ENCODE measurements at places on chromosomes 6 and 20.

- DNase-seq: no peak
These were observed 89.1 kb upstream of the CLDN20 start for GRCh38 chr6:155174576-155175211.

DNA sequence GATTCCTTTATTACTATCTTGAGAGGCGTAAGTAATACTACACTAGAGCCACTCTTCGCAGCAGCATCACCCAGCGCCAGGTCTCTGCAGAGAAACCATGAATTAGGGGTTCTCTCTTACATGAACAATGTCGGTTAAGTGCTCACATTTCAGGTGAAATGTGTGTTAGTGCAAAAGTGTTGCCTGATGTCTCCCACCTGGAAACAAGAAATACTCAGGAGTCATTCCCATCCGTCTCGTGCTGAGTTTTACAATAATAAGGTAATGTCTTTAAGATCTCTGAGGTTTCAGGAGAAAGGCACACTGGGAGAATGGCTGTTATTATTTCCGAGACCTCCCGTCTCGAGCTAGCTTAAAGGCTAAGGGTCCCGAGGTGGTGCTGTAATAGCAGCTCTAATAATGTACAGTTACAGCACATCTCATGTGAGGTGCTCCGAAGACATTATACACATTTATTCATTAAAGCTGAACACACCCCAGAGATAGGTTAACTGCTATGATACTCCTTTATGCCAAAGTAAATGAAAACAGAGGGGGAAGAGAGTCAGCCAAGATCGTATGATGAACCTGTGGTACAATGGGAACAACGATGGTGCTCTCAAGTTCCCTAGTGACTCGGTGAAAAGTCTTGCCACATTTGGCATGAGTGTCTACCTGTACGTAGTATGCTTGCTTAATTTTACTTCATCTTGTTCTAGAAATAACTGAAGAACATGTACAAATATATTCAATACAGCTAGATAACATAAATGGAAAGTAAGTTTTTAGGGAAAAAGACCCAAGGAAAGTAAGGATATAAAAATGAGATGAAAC, 458.3 kb upstream of the CITED2 start:
- no peak for DNase-seq

- DNase-seq: no peak
These were observed 575.7 kb upstream of the MARCKS start for GRCh38 chr6:113281431-113281830.

DNA sequence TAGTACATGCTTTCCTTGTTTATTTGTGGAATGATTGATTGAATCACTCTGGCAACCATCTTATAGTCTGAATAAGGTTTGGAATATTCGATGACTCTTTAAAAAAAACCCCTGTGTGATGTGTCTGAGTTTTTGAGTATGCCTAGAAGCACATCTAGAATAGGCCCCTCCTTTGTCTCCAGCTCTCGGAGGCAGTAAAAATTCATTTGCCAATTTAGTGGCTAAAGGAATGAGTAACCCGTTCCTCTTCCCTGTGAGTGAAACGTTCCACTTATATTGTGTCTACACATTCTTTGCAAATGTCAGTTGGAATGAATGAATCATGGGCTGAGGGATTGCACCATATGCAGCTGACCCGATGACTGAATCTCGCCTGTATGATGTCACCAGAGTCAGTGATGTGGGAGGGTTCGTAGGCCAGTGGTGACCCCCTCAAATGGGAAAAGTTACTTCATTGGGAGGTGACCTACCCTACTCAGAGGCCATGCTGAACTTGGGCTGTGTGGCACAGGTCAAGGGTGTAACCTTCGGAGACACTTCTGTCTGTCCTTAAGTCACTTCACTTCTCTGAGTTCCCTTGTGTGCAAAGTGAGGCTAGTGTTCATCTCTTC, 21.6 kb downstream of the MOCS3 start:
- DNase-seq: no peak

DNA sequence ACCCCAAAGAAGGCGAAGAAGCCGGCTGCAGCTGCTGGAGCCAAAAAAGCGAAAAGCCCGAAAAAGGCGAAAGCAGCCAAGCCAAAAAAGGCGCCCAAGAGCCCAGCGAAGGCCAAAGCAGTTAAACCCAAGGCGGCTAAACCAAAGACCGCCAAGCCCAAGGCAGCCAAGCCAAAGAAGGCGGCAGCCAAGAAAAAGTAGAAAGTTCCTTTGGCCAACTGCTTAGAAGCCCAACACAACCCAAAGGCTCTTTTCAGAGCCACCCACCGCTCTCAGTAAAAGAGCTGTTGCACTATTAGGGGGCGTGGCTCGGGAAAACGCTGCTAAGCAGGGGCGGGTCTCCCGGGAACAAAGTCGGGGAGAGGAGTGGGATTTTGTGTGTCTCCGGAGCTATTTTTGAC, 69.6 kb downstream of the HFE start:
- DNase-seq: no peak

DNA sequence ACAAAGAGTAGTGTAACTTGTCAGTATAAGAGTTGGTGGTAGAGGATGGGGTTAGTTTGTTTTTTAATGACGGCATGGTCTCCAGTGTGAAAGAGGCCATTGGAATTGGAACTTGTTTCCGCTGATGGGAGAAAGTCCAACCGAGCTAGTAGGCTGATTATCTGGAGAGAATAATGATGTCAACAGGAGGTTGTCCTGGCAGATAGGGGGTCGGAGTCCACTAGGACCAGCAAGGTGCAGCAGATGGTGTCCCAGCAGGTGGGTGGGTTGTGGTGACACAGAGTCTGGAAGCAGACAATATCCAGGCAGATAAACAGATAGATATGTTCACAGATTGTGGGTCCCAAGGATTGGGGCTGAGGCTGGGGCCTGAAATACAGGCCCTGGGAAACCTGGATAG, 35.1 kb downstream of the PKIB start:
- no peak for DNase-seq

DNA sequence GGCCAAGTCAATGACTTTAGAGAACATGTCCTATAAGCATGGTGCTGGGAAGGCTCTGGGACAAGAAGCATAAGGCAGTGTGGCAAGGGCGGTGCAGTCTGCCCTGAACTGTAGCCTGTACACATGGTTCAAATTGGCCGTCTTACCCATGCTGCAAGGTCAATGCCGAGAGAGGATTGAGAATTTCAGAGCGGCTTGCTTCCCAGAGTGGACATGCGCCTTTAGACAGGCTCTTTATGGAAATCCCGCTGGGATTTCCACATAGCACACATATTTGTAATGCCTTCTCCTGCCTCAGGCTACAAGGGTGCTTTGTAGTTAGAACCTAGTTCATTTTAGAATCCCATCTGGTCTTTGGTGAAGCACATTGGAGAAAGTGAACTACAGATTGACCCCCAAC, 36.1 kb upstream of the CEP162 start:
- no peak for DNase-seq

DNA sequence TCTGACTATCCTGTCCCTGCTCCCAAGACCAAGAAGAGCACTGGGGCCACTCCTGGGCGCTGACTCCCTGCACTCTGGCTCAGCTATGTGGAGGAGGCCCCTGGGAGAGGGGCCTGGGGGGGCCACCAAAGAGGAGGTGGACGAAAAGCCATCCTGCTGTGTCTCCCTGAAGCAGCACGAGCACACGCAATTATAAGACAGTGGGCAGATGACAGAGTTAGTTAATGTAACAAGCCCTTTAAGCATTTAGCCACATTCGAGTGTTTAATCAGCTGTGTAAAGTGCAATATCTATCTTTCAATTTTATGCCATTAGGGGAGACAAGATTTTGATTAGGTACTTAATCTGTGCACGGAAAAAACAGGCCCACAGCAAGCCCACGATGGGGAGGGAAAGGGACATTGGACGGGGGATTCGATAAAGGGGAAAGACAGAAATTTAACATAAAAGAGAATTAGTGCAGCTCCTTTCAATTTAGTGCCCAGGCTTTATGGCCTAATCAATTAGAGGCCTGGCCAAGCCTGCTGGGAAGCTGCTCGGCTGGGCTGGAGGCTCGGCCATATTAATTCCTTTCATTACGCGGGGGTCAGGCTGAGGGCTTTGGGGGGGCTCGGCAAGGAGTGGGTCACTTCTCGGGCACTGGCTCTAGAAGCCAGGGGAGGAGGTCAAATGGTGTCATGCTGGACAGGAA, 286.2 kb downstream of the DHX35 start:
- DNase-seq: no peak

DNA sequence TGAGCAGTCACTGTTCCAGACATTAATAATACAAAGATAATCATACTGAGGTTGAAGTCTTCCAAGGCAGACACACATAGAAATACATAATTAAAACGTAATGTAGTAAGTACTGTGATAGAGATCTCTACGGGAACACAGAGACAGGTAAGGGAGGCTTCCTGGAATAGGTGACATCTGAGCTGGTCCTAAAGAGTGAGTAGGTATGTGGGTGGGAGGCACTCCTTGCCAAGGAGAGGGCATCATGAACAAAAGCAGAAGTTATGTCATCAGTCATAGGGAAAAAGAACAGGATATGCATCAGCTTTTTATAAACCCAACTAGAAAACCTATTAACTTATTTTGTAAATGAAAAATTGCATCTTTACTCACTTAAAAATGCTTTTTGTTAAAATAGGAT, 110.0 kb downstream of the MAP7 start:
- no peak for DNase-seq

GRCh38 chr6:73879501-73880293, 183.7 kb downstream of the CD109 start:
- peak; percentile 2 for DNase-seq

DNA sequence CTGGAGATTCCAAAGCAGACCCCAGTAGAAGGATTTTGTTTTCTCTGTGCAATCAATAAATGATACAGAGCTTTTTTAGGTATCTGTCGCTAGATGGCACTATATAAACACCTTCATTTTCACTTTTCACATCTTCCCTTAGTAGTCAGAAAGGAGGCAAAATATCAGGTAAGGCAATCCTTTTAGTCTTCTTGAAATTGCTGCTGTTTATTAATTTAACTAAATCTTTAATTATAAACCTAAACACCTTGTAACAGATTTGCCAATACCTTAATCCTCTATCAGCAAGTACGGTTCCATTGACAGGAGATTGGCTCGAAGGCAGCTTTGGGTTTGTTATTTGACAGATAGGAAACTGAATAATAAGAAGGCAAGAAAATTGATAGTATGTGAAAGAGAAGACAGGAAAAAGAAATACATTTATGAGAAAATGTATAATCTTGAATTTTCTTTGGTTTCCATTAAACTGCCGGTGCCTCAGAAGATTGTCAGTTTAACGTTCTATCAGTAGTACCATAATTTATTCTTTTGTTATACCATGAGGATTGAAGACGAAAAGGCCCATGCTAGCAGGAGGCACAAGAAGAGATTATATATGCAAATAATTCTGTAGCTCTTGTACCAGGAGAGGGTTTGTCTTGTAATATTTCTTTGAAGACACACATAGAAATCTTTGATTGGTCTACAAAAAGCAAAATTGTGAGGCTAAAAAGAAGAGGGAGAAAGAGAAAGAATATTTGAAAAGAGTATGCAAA, 23.5 kb upstream of the IBTK start:
- DNase-seq: peak; percentile 11

GRCh38 chr6:84026721-84027164, 6.8 kb upstream of the MRAP2 start:
- DNase-seq: no peak

- DNase-seq: no peak
These were observed 112.5 kb downstream of the JPH2 start for GRCh38 chr20:44074252-44075151.

GRCh38 chr6:152750694-152751093, at the start of gene VIP:
Gene VIP (plus strand): TSS chr6:152750797. CDS start chr6:152752178, 1,381 bp downstream.
- no peak for DNase-seq

GRCh38 chr6:132130626-132131298, 179.6 kb upstream of the CCN2 start:
- DNase-seq: no peak

GRCh38 chr6:32973144-32974015, 5.0 kb downstream of the BRD2 start:
- DNase-seq: peak; percentile 90

GRCh38 chr6:35236223-35236622, 22.5 kb downstream of the SCUBE3 start:
- DNase-seq: no peak

GRCh38 chr20:9483131-9483530, 31.3 kb upstream of the LAMP5 start:
- no peak for DNase-seq

- no peak for DNase-seq
These were observed 181.4 kb upstream of the ID4 start for GRCh38 chr6:19655744-19656143.

- DNase-seq: no peak
These were observed 114.2 kb downstream of the HIVEP2 start for GRCh38 chr6:142830807-142831206.

DNA sequence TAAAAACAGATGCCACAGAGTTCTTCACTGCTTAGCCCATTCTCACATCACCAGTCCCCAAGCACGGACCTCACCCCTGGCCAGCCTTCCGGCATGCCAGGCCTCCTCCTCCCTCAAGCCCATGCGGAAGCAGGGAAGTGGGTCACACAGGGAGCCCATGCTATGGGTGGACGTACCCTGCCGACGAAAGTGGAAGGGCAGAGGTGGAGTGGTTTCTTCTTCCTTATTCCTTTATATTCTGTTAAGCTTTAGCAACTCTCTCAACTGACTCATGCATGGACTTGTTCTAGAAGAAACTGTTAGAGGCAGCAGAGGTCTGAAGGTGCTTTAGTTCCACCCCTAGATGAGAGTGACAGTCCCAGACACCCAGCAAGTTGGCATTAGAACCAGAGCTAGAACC, 118.6 kb downstream of the LY86 start:
- peak; percentile 17 for DNase-seq

- DNase-seq: no peak
These were observed 134.0 kb upstream of the DTNBP1 start for GRCh38 chr6:15796844-15797243.

DNA sequence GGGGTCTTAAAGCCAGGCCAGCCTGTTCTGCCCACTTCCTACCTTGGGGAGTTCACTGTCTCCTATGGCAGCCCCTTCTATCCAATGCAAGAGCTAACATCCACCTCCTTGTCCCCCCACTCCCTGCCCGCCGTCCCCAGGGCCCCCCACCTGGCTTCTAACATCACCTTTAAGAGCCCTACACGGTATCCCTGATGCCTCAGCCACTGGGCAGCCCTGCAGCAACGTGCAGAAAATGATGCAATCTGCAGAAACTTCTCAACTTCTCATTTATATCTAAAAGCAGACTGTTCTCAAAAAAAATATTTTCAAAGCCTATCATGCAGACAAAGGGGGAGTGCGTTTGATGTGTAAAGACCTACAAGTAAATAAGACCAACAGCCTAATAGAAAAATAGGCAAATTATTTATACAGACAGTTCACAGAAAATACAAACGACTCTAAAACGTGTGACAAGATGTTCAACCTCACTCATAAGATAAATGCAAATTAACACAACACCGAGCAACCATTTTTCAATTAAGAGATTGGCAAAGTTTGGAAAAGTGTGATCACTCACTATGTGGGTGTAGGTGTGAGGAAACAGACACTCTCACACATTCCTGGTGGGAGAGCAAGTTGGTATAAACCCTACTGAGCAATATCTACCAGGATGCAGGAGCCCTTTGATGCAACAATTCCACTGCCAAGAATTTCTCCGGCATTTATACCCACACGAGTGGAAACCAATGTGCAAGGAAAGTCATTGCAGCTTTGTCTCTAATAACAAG, 15.1 kb upstream of the HCK start:
- no peak for DNase-seq

Data from hematopoietic multipotent progenitor cell treated with erythropoietin and hydrocortisone succinate and interleukin-3 and kit ligand, for 17 days (in vitro differentiated cells).